C1 segment of cervical spinal cord (tissue), 14 donors: ENCODE measurements at places on chromosomes 7 and 10.

GRCh38 chr7:513521-514166, 6.0 kb downstream of the PDGFA start:
- DNase-seq, result no peak

- no peak for DNase-seq
These were observed 148.5 kb downstream of the KIAA1217 start for GRCh38 chr10:24357344-24358004.

- DNase-seq, result no peak
These were observed 317.2 kb upstream of the FZD8 start for GRCh38 chr10:35959252-35959651.

- no peak for DNase-seq
These were observed 418.2 kb upstream of the AKR1E2 start for GRCh38 chr10:4407783-4408182.

- no peak for DNase-seq
These were observed 119.7 kb upstream of the SLC25A13 start for GRCh38 chr7:96441436-96442084.

- no peak for DNase-seq
These were observed at the start of gene ASIC3 for GRCh38 chr7:151047976-151048815. Gene ASIC3, plus strand, starts transcription at chr7:151048531. Its CDS starts 355 bp downstream, at chr7:151048886.

- no peak for DNase-seq
These were observed 20.7 kb downstream of the STN1 start for GRCh38 chr10:103897241-103897774.

- DNase-seq, result no peak
These were observed 46.2 kb upstream of the ZEB1 start for GRCh38 chr10:31272841-31273240.

DNA sequence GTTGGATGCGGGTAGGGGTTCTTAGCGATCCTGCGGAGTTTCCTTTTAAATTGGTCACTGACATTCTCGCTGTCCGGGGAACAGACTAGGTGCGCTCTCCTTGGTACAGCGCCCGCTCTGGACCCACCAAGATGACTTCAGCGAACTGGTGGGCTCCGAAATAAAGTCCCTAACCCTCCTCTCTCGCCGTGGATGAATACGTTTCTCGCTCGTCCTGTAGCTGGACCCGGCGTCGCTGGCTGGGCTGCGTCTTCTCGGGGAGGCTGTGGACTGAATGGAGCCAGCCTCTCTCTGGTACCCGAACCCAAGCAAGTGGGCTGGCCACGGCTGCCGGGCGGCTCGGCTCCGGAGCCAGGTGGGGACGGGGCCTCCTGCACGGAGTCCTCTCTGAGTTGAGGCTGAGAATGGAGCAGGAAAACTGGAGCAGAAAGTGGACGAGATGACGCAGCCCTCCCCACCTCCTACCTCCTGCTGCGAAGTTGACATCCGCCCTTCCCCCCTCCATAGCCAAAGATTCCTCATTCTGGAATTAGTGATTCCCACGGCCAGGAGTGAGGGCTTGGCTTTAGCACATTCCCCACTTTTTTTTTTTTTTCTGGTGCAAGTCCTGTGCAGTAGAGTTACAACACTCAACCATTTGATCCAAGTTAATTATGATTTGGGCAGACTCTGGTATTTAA, 1.5 kb downstream of the UNC5B start:
- no peak for DNase-seq

DNA sequence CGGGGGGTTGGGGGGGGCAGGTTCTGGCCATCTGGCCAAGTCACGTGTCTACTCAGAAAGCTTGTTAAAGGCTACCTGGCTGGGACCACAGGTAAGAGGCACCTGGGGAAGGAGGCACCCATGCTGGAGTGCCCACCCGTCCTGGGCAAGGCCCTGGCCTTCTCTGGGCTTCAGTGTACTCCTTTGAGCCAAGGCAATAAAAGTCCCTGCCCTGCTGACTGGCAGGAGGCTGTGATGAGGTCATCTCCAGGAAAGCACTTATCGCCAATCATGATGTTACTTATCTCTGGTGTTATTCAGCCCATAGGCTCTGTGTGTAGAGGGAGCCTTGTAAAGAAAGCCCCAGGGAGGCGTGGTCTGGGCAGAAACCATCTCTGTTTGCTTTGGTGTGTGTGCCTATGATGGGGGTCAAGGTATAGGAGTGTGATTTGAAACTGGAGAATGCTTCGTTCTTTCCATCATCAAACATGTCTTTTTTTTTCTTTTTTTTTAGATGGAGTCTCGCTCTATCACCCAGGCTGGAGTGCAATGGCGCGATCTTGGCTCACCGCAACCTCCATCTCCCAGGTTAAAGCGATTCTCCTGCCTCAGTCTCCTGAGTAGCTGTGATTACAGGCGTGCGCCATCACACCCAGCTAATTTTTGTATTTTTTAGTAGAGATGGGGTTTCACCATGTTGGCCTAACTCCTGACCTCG, 2.5 kb upstream of the CLDN4 start:
- no peak for DNase-seq

- no peak for DNase-seq
These were observed 304.1 kb upstream of the ZNF32 start for GRCh38 chr10:43952760-43953159.

GRCh38 chr10:128150561-128150960, 24.3 kb upstream of the MKI67 start:
- no peak for DNase-seq
